ENCODE measurements at places on chromosomes 1 and 21.

- no peak for DNase-seq
Observed at GRCh38 chr1:75559136-75559535, 51.8 kb downstream of the SLC44A5 start.

DNA sequence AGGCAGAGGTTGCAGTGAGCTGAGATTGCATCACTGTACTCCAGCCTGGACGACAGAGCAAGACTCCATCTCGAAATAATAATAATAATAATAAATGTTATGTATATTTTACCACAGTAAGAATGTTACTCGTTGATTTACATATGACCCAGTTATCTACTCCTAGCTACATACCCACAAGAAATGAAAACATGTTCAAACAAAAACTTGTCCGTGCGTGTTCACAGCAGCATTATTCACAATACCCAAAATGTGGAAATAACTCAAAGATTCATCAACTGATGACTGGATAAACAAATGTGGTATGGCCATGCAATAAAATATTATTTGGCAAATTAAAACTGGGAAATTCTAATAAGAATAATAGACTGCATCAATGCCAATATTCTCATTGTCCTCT, 31.7 kb upstream of the ENSA start:
- no peak for DNase-seq

DNA sequence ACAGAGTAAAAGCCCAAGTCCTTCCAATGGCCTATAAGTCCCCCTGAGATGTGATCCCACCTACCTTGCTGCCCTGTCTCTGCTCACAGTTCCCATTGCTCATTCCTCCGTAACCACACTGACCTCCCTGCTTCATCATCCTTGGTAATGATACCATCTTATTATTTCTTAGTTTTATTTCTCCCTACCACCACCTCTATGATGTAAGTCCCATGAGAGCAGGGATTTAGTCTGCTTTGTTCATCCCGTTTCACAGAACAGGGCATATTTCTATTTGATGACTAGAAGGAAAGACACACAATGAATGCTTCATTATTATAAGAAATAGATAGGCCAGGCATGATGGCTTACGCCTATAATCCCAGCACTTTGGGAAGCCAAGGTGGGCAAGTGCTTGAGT, 22.5 kb downstream of the NIBAN1 start:
- DNase-seq = no peak

GRCh38 chr1:233664804-233665574, 51.1 kb downstream of the KCNK1 start:
- DNase-seq = no peak

- no peak for DNase-seq
Observed at GRCh38 chr1:156111355-156111962, 3.1 kb upstream of the LMNA start.

DNA sequence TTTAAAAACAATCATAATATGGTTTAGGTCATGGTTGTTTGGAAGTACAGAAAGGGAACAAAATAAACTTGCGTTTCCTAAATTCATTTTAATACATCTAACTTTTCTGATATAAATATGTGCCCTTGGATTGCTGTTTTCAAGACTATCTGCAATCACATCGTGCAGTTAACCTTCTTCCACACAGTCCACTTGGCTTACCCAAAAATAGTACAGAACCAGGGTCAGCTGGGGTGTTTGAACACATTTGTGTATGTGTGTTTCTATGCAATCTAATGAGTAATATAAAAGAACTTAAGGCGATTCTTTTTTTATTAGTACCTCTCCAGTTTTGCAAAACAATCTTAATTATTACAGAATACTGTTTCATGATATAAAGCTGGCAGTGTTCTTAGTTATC, 19.9 kb downstream of the SAMSN1 start:
- no peak for DNase-seq

All from GM06990 (cell line).